ENCODE measurements at places on chromosomes 11 and 22.

DNA sequence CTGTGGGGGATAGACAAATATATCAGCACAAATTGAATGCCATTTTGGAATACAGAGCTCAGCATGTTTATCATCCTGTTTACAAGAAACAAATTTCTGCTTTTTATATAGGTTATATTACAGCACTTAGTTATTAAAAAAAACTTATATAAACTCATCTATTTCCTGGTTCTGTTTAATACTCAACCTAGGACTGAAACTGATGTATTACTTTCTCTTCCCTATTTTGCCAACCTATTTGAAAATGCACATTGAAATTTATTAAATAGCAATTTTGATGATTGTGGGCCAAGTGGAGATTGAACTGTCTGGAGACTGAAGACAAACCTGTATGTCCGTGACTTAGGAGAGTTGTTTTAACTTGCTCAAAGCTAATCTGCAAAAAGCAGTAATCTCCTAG lies 288.3 kb upstream of the ANO3 start:
- DNase-seq: no peak

DNA sequence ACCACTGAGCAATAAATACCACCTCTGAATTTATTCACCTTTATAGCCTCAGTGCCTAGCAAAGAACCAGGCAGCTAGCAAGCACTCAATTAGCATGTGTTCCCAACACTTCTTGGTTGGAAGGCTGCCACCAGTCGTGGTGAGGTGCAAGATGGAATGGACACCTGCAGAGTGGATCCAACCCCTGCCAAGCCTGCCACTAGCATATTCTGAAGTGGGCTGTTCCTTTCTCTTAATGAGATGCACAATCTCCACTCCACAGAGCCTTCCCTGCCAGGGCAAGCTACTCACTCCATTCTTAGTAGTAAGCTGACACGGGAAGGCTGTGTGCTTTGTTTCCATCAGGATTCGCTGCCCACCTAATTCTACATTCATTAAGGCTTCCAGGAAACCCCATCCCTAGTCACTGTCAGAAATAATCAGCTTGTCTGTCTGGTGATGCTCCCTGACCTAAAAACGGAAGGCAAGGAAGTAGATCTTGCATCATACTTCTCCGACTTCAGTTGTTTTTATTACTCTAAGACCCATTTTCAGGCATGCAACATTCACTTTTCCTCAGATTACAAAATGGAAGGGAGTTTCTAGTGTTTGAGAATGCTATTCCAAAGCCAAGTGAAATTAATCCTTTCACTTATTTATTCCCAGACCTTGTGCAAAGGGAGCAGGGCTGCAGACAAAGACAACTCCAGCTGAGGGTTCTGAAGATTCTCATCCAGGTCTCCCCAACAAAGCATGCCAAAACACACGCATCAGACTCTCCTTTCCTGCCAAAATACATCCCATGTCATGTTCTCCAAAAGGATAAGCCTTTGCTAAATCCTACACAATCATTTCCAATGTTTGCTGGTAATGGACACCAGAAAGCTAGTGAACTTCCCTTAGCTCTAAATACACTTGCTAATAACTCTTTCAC lies 128.0 kb downstream of the TENM4 start:
- no peak for DNase-seq

- peak; percentile 22 for DNase-seq
Observed at GRCh38 chr22:31139066-31139465, 1.2 kb downstream of the PLA2G3 start.

DNA sequence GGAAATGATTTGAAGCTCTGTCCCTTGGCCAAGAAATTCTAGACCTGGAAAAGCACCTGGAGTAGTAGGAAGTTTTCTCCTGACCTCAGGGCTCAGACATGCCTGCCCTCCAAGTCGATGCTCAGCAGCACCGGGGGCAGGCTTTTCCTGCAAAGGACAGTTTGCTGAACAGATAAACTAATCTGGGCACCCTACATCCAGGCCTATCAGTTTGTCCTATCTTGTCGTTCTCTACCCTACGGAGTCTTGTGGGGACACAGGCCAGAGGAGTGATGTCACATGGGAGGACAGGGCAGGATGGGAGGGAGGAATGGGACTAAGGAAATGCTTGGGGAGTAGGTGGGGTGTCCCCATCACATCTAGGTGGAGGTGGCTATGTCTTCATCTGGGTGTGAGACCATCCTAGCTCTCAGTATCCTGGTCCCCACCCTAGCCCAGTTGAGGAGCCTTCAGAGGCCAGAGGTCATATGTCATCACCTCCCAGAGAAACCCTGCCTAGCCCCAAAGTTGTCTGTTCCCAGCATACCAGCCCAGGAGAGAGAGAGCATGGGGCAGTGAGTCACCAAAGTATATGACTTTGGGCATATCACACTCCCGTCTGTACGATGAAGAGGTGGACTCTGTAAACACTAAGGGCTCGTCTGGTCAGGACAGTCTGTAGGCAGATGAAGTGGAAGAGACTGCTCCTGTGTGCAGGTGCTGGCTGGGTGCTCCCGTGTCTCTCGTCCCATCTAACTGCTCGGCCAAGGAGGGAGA lies 18.1 kb upstream of the FCHSD2 start:
- DNase-seq: peak; percentile 15

- DNase-seq: no peak
Observed at GRCh38 chr11:13784441-13784840, 116.0 kb downstream of the FAR1 start.

GRCh38 chr11:102810950-102811660 lies 13.1 kb upstream of the MMP1 start:
- peak; percentile 58 for DNase-seq

DNA sequence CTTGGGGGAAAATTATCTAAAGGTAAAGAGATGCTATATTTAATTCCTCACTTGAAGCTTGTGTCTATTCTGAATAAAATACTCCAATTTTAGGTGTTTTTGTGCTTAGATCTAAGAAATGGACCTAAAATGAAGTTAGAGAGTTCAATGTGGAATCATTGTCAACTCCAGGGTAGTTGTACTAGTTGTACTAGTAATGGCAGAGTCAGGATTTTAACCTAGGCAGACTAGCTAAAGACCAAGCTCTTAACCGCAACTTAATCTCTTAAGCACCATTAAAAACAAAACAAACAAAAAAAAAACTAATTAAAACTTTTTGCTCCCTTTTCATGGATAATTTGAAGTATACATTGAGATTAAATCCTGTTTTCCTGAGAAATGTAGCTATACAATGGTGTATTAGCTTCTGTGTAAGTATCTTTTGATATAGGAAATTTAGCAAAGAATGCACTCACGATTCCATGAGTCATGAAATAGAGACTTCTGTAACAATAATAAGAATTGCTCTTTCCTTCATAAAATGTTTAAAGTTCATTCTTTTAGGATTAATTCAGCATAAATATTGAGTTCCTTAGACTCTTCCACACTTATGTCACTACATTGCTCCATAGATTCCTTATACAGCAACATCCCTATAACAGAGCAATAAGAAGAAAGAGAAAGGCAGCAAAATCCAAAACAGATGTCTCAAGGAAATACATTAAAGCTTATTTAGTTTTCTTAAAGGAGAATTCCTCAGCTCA lies 26.5 kb upstream of the SOX6 start:
- DNase-seq: no peak

GRCh38 chr11:10488121-10488933 lies 33.3 kb downstream of the AMPD3 start:
- peak; percentile 98 for DNase-seq

DNA sequence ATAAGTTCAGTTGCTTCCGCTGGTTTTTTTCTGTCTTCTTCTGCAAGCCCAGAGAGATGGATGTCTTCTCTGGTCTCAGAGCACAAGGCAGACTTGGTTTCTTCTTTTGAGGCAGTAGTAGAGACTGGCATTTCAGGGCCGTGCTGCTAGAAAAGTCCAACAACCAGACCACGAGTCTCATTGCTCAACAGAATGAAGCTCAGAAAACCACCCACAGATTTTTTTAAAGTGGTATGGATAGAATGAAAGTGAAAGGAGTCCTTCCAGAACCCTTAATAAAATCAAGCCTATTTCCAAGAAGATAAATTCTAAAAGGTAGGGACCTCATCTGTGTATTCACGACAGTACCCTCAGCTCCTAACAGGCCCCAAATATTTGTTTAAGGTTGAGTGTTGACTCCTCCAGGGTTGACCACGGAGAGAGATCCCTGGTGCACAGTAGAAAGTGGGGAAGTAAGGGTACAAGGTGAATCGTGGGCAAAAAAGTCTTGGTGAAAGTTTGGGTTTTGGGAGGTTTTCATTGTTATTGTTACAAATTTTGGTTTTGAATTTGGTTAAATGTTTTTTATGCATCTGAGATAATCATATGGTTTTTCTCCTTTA lies 43.6 kb upstream of the DDX6 start:
- no peak for DNase-seq

DNA sequence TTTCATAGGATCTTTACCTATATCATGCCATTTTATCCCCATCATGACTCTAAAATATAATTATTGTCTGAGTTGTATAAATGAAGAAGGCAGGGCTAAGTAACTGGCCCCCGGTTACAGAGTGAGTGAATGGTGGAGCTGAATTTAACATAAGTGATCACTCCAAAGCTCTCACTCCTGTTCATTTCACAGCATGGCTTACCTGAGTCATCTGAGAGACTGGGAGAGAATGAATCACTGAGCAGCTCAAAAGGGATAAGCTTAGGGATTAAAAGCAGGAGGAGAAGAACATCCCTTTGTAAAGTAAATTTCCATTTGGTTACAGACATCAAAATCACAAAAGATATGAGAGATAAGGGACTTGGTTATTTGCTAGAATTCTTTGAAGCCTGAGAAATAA lies 294.0 kb upstream of the CTSC start:
- peak; percentile 78 for DNase-seq

GRCh38 chr11:37533087-37533486 lies 935.1 kb upstream of the RAG2 start:
- DNase-seq: no peak

- no peak for DNase-seq
Observed at GRCh38 chr11:20002312-20003216, 157.7 kb downstream of the DBX1 start.

- DNase-seq: no peak
Observed at GRCh38 chr11:19013181-19013857, 47.2 kb downstream of the MRGPRX2 start.

DNA sequence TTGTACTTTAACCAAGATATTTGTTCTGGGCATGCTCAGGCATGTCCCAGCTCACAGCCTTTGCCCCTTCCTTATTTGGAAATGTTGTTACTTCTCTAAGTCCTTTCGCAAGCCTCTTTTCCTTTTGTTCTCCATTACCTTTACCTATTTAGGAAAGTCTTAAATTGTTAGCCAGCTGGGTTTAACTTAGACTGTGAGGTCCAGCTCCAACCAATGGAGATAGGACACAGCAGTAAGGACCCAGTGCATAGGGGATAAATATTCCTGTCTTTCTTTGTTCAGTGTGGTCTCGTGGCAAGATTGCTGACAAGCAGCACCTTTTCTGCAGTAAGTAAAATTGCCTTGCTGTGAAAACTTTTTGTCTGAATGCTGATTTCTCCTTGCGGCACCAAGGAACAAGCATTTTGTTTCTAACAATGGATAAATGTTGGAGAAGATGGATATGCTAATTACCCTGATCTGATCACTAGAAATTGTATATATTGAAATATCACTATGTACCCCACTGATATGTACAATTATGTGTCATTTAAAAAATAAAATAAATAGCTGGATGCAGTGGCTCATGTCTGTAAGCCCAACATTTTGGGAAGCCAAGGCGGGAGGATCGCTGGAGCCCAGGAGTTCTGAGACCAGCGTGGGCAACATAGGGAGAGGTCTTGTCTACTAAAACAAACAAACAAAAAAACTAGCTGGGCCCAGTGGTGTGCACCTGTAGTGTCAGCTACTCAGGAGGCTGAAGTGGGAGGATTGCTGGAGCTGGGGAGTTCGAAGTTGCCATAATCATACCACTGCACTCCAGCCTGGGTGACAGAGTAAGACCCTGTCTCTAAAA lies 31.9 kb upstream of the FTH1 start:
- peak; percentile 69 for DNase-seq

DNA sequence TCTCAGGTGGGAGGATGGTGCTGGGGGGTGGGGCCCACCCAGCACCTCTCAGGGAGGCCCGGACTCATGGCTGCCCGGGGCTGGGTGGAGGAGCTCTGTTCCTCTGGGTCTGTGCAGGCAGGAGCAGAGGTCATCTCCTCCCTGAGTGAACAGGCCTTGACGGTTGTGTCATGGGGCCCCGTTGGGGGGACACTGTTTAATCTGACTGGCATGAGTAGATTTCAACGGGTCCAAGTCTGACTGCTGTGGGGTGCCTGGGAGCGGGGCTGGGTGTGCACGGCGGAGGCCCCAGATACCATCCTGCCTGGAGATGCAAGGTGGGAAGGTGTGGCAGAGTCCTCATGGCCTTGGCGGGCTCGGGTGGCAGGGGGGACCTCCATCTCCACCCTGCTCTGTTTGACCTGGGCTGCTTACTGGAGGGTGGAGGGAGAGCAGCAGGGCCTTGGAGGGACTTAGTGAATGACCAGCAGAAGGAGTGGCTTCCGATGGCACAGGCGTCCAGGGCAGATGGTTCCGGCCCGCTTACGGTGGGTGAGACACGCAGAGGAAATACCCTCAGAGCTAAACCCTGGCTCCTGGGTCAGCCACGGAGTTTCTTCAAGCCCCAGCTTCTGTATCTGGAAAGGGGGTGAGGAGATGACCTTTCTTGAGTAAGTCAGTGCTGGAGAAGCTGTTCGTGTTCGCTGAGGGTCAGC lies 48.7 kb downstream of the SMIM38 start:
- DNase-seq: no peak

DNA sequence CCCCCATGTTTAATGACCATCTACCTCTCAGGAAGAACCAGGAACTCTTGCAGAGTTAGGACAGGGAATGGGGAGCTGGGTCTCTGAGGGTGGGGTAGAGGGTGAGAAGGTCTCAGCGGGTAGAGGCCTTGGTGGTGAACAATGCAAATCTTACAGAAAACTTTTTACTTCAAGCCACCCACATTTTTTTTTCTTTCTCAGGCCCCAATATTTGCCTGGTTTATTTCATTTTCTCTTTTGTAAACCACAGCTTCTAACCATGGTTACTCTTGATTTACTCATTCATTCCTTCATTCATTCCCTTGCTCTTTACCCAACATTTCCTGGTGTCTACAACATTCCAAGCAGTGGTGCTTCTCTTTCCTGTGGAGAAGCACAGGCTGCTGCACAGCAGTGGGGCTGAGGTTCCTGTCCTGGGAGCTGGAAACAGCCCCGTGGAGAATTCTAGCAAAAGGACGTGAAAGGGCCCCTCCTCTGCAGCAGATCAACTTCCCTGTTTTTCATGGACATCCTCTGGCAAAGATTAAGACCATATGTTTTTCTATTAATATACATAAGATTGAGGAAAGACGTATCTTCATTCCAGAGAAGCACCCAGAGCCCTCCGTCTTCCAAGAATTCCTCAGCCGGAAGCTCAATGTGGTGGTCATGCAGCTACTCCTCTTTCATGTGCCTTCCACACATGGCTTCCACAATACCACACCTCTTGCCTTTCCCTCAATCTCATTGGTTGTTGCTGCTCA lies 224.4 kb upstream of the SESN3 start:
- no peak for DNase-seq

DNA sequence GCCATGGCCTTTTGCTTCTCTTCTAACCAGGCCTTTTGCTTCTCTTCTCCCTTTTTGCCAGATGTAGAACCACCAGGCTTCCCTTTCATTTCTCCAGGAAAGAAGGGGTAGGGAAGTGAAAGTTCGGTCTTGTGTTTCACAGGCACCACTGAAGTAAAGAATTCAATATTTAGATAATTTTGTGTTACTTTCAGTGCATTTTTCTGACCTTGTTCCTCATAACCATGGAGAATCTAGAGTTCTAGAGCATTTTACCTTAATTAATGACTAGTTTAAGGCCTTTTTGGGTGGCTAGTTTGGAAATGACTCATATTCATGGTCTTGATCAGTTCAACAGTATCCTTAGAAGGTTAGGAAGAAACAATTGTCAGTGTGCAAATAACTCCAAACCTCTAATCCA lies 22.7 kb downstream of the GRAMD1B start:
- no peak for DNase-seq
